GM12865 (cell line): ENCODE measurements at places on chromosomes 16 and 17.

GRCh38 chr17:45316434-45317110, at the start of gene MAP3K14:
Gene MAP3K14, minus strand, starts transcription at chr17:45317020. Its CDS starts 26,275 bp downstream, at chr17:45290745.
- DNase-seq = peak; percentile 84

DNA sequence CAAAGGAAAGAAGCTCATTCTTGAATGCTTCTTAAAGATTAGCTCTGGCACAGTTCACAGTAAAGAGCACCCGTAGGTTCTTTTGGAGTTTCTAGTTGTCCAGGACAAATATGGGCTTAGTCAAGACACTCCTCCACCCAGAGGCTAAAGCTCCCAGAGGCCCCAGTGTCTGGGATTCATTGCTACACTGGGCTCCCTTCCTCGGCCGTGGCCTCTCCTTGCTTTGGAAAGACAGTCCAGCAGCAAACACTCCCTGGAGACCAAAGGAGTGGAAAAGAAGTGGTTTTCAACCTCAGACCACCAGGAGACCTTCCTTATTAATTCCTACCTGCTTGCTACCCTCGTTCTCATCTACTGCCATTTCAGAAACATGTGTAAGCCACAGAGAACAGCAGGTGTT, 17.1 kb downstream of the PHB1 start:
- DNase-seq = no peak

- no peak for DNase-seq
These were observed 13.8 kb downstream of the SMIM5 start for GRCh38 chr17:75647061-75647460.

DNA sequence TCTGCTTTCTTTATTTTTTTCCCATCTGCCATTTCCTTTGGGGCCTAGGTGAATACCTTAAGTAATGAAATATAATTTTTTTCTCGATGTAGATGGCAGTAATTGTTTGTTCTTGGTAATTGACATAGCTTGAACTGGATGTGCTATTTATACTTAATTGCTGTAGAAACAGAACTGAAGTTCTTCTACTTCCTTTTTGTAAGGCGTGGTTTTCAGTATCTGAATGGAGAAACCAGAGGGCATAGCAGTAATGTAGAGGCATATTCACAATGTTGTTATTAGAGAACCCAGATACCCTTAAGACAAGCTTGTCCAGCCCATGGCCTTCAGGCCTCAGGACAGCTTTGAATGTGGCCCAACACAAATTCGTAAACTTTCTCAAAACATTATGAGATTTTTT, 16.4 kb downstream of the ATP6V0A1 start:
- DNase-seq = peak; percentile 7

DNA sequence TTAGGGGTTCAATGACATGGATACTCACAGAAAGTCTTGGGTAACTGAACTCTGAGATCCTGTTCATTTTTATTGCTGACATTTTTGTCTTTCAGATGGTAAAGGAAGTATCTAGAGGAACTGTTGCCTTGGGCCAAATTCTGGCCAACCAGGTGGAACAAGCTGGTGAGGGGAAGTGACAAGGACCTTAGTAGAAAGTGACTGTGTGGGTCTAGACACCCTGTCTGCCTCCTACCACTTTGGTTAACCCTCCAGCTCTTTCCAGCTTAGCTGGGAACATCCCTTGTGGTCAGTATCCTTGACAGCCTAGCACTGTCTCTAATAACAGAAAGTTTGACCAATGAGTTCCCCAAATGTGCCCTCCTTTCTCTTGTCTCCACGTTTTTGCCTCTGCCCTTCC, 28.8 kb upstream of the PRKCB start:
- DNase-seq = peak; percentile 37

DNA sequence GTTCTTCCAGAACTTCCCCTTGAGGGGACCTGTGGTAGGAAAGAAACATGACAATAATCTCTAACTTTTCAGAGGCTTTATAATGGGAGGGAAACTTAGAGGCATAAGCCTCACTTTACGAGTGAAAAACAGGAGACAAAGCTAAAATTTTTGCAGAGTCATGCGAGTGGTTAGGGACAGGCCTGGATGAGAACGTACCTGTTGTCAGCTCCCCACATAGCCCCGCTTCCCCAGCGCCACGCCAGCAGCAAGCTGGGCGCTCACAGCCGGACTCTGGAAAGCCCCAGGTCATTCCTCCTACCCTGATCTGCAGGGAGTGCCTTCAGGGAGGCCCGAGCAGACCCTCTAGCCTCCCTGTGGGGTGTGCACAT, 53.6 kb downstream of the LDHD start:
- no peak for DNase-seq

DNA sequence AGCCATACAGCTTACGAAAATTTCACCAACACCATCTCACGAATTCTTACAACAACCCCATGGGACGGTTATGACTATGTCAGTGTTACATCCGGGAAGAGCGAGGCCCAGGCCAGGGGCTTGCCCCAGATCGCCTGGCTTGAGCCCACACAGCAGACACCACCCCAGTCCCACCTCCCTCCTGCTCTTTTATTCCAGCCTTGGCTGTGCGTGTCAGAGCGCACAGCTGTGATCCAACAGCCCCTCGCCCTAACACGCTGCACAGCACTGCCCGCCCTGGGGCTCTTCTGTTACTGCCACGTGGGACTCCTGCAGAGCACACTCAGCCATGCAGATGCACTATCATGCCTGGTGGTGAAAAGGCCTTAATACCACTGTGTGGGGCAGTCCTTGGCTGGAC, 127.9 kb downstream of the ENGASE start:
- no peak for DNase-seq

- DNase-seq = no peak
These were observed 324.6 kb upstream of the CDH11 start for GRCh38 chr16:65446427-65446826.

DNA sequence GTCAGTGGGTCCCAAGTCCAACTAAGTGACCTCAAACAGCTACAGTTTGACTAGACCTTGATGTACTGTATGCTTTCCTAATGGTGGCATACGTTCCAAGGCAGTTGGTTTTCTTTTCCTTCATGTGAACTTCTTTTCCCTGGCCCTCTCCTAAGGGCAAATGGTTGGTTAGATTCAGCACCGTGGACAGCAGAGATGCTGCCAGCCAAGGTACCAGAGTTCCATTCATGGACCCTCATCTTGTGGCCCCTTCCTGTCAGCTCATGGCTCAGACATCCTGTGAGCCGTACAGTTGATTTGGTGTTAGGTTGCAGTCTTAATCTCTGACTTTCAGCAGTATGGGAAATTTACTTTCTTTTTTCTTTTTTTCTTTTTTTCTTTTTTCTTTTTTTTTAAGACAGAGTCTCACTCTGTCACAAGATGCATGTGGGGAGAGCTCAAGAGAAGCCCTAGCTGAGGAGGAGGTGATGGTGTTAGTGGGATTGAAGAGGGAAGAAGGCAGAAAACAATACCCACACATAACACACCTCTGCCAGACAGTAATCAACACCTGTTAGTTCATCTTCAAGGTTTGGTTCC, 122.4 kb downstream of the USP31 start:
- peak; percentile 3 for DNase-seq

DNA sequence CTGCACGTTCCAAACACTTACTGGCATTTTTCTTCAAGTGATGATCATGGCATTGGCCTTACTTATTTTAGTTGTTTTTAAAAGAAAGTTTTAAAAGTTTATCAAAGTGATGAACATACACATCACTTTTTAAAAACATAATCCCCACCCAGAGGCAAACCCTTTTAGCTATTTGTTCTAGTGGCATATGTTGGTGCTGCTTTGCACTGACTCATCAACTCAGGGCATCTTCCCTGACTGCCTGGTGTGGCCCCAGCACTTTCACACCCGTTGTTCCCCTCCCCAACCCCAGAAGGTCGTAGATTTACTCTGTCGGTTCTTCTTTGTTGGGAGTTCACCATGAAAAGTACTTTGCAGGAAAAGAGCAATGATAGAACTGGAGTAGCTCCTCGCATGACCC, 161.3 kb downstream of the RPTOR start:
- no peak for DNase-seq

GRCh38 chr17:38728290-38728831, 1.8 kb upstream of the CISD3 start:
- DNase-seq = peak; percentile 83

GRCh38 chr17:64507413-64507782, 621 bp downstream of the CEP95 start:
- peak; percentile 75 for DNase-seq
